ENCODE measurements at places on chromosomes 7 and 10.

- DNase-seq: no peak
Measured at GRCh38 chr10:18043148-18044006, 91.7 kb downstream of the SLC39A12 start.

DNA sequence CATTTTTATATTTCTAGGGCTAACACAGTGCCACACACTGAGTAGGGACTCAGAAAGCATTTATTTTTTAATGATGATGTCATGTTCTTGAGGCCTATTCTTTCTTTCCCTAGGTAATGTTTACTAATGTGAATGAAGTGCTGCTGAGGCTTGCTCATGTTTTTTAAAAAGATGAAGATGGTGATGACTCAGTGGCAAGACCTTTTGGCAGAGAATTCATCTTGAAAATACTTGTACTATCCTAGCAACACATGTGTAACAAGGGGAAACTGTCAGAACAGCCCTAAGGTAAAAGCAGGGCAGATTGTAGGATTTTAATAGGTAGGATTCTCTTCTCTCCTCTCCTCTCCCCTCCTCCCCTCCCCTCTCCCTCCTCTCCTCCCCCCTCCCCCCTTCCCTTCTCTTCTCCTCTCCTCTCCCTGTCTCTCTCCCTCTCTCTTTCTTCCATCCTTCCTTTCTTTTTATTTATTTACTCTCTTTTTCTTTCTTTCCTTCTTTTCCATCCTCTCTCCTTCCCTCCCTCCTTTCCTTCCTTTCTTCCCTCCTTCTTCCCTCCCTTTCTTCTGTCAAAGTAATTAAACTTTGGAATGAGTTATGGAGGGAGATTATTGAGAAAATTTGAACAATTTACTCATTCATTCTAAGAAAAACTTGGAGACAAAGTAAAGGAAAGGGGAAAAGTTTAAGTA is 75.3 kb downstream of the ZNF92 start:
- no peak for DNase-seq

DNA sequence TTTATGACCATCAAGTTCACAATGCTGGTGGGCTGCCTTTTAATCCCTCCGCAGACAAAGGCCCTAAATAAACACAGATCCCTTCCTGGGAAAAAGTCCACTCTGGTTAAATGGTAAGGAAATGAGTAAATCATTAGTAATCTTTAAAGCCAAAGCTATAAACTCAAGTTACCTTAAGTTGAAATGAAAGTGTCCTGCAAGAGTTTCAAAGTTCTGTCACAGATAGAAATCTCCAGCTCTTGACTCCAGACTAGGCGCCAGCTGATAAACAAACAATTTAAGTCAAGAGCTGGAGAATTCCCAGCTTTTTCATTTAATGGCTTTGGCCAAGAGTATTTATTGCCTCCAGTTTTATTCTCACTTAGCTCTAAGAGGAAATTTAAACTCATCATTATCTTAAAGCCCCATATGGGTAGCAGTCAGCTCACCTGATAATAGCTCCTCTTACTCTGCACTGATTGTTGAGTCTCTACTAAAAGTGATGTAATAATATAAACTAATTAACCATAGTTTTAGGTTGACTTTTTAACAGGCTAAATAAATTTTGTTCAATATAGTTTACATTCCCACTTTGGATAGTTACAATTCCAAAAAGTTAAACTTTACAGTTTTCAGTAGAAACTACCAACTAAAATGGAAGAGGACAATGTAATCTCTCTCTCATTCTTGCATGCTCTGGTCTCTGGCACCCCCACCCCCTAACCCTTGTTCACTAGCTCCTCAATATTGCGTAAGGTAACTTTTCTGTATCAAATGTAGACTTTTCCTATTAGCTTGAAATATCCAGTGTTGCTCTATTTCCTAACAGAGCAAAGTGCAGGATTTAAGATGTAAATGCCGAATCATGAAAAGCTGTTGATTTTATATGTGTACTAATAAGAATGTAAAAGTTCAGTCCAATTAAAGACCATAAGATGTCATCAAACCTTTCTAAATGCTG is 56.1 kb downstream of the HIBADH start:
- no peak for DNase-seq

GRCh38 chr10:124544711-124545110 is 83.1 kb downstream of the LHPP start:
- no peak for DNase-seq

GRCh38 chr10:95408983-95409873 is 118.4 kb upstream of the PDLIM1 start:
- no peak for DNase-seq

DNA sequence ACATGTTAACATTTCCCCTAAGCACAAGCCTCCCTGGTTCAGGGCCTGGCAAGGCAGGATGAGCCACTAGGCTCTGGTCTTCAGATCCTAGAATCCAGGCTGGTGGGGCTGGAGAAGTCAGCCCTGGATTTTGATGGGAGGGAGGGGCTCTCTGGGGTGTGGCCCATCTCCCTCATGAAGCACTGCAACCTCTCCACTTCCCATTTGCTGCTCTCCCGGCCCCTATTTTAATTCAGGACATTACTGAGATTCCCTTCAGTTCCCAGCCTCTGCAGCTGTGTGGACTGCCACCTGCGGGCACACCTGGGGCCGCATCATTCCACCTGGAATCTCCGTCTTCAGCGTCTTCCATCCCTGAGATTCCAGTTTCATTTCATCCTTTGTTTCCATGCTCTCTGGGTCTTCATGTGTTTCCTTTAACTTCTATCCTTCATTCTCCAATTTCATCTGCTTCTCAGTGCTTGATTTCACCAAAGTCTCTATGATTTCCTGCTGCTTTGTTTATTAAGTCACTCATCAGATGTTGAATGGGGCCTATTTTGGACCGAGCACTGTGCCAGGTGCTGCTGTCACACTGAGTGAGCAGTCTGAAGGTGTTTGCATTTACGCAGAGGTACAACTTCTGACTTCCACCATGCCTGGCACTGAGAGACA is 253.6 kb downstream of the WDR37 start:
- DNase-seq: no peak

DNA sequence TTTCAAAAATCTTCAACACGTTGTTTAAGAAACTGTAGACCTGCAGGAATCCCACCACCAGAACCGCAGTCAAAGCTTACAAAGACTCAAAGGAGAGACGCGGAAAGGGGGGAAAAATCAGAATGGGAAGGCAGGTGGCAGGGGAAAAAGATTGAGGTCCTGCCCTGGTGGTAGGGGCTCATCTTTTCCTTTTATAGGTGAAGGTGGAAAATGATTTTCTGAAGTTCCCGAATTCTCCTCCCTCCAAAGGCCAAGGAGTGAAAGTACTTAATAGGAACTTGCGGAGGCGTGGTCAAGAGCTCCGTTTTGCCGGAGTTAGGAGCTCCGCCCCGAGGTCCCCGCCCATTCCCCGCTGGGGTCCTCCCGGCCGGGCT is 724 bp downstream of the BBIP1 start:
- peak; percentile 95 for DNase-seq

- DNase-seq: no peak
Measured at GRCh38 chr7:26165950-26166683, 14.1 kb downstream of the NFE2L3 start.
